ENCODE measurements at places on chromosomes 5 and 9.

- no peak for DNase-seq
Measured at GRCh38 chr9:107630156-107630555, 140.6 kb upstream of the KLF4 start.

- DNase-seq: no peak
Measured at GRCh38 chr5:7910738-7911428, 41.9 kb downstream of the MTRR start.

- DNase-seq: no peak
Measured at GRCh38 chr5:19770396-19770795, 217.6 kb downstream of the CDH18 start.

DNA sequence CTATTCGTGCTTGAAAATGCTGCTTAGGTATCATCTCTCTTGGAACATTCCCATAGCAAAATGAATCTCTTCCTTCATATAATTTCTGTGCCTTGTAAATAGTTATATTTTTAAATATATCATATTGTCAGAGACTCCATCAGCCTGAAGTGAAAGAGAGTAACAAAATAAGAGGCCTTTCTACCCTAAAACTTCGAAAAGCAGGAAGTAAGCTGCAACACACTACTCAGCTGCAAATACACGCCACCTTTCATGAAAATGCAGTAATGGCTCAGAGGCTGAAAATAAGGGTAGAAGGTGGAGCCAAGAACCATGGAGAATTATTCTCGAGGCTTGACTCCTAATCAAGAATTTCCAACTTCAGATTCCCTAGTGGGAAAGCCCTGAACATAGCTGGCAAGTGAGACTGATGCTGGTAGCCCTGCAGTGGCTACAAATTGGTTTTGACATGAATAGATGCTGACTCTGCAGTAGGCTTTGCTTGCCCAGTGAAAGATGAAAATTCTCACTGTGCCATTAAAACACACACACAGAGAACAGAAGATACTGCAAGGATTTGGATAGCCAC, 30.2 kb upstream of the PTGER4 start:
- no peak for DNase-seq

DNA sequence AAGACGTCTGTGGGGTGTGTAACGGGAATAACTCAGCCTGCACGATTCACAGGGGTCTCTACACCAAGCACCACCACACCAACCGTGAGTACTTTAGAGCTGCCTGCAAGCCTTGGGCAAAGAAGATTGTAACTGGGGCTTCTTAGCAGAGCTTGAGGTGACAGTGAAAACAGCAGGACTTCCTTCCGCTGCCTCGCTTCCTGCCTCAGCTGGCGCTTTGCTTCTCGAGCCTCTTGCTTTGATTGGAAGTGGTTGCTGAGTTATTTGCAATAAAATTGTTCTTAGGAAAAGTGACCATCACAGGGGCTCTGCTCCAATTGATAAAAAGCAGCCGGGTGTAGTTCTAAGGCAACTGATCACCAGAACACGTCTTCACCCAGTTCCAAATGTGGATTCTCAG, 99.1 kb downstream of the ADAMTS16 start:
- no peak for DNase-seq

GRCh38 chr5:27706832-27707231, 668.4 kb upstream of the CDH9 start:
- no peak for DNase-seq

DNA sequence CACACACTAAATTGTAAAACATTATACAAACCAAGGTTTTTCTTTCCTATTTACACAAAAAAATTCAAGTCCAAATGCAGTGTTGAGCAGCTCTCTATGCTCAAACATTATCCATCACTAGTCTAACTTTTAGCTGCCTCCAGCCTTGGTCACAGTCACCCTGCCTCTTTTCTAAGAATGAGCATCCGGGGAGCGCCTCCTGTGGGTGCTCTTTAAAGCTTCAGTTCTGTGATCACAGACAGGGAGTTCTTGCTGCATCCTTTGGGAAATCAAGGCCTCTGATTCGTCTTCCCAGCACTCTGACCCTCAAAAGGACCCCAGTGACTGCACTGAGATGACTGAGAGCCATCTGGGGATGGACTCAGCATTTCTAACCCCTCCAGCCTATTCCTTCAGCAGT, 289.6 kb downstream of the SEC61B start:
- DNase-seq: no peak

DNA sequence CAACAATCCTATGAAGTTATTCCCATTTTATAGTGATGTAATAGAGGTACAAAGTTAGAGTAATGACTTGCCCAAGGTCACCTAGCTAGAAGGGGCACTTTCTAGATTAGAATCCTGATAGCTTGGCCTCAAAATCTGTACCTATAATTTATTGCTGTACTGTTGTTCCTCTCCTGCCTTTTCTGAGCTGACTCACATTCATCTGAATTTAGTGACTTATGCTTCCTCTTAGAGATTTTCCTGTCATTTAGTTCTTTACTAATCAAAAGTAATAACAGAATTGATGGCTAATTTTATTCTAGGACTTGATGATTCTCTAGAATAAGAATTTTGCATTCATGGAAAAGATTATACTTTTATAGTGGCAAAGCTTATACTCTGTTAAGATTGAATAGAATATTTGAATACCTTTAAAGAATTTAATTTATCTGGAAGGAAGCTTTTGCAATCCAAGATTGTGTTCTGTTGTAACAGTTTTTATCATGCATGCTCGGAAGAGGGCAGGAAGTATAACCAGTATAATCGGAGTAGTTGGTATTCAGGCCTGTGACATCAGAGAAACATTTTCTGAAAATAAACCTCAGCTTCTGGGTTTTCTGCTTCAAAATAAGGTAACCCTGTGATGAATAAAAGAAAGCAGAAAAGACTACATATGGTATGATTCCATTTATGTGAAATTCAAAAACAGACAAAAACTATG, 21.3 kb downstream of the CYSTM1 start:
- no peak for DNase-seq
